D341Med (cell line): ENCODE measurements at places on chromosomes 7 and 10.

DNA sequence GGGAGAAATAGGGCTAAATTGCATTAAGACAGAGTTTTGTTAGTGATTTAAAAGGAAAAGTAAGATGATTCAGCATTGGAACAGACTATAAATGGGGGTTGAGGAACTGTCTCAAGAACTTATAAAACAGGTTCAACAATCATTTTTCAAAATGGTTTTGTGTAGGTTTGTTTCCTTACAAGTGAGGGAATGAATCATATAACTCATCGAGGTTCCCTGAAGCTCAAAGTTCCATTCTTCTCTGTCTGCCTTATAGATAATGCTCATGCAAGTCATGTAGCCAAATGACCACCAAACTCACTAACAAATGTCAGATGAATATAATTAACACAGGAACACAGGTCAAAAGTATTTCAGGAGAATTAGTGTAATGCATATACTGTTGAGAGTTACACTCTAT lies 27.7 kb downstream of the ADAM22 start:
- no peak for DNase-seq

- DNase-seq = no peak
Measured at GRCh38 chr7:6158424-6159096, 113.9 kb downstream of the CYTH3 start.

DNA sequence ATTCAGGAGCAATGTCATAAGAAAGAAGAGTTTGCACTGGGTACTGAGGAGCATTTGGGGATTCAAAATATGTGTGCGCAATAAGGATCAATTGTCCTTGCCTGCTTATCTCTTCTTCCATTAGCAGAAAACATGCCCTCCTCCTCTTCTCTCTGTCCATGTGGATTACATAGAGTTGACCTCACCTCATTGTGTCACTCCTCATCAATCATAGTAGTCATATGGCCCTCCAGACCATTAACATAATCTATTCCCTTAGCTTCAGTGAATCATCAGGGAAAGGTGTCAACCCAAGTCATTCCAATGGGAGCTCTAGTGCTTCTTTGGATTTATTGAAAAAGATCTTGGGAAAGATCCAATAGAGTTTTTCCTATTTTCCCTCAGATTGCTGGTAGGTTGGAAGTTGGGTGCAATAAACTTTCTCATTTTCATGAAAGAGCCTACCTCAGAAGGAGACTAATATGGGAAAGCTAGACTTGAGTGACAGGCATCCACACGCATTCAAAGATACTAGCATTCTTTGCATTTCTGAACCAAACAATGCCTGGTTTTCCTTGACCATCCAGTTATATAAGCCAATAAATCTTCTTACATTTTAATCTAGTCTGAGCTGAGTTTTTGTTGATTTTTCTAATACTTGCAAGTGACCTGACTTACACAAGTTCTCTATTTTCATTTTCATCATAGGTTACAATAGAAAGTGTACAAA lies 71.5 kb upstream of the FAM13C start:
- DNase-seq = no peak

DNA sequence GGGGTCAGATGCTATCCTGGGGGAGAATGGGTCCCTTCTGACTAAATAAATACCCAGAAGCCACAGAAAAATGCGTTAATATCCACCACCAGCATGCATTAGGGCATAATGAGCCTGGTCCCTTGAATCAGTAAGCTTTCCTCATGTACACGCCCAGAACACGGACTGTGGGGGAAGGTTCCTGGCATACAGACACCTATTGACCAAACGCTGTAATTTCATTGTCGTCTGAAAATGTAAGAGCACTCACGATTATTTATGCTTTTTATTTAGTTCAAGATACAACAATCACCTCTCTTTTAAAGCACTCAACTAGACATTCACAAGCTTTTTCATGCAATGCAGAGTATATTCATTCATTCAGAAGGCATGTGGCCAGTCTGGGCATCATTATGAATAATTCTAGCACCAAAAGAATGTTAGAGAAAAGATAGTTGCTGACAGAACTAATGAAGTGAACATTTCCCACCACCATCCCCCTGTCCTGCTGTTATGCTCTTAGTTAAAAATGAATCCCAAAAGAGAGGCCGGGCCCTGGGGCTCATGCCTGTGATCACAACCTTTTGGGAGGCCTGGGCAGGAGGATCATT lies 101.0 kb downstream of the SVIL start:
- DNase-seq = no peak

GRCh38 chr7:73721377-73721817 lies 1.9 kb upstream of the STX1A start:
- no peak for DNase-seq

DNA sequence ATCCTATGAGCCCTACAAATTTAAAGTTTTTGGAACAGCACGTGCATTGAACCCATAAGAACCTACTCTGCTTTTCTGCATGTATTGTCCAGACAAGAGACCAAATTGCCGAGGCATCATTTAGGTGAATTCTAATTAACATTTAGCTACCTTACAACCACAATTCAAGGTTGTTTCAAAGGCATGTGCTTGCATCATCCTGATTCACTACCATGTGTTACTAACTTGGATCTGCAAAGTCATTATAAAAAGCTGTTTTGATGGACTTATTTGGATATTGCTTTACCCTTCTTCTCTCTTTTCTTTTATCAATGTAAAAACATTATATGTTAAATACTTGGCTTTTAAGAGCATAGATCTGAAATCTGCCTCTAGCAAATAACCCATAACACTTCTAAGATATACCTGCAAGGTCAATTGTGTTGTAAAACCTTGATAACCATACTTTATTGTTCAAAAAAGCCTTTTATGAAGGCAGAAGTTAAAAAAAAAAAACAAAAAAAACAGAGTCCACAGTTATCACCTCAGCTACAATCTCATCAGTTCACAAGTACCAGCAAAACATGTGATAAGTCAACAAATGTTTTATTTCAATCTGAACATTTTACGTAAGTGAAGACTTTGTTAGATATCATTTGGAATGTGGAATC lies 51.9 kb downstream of the CFTR start:
- DNase-seq = no peak

GRCh38 chr7:158289231-158289630 lies 298.4 kb downstream of the PTPRN2 start:
- DNase-seq = no peak

- DNase-seq = no peak
Measured at GRCh38 chr7:15837306-15837950, 150.9 kb upstream of the MEOX2 start.

DNA sequence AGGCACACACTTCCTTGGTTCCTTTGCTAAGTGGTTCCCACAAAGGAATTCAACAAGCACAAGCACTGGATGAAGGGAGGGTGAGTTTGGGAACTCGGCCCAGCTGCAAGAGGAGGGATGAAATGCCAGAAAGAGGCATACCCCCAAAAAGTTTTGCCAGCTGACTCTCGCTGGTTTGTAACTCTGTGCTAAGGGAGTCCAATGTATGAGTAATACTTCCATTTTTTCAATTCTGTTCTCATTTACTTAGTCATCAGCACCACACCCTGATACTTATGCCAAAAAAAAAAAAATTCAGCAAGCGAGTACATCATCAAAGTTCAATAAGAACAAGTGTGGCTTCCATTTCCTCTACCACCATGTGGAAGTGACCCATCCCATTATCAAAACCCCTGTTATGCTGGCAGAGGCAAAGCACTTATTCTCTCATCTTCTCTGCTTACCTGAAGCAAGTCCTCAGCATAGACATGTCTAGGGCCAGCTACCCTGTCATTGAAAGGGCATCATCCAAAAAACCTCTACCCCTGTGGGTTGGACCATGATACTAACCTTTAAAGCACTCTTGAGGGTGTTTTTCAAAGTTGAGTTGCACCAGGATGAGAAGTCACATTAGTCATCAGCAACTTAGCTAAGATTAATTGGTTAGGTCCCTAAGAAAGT lies 6.9 kb upstream of the HYCC1 start:
- DNase-seq = no peak

- DNase-seq = no peak
Measured at GRCh38 chr10:118204292-118204943, 137.7 kb downstream of the FAM204A start.

GRCh38 chr7:7956531-7957128 lies 12.0 kb upstream of the GLCCI1 start:
- DNase-seq = no peak
